ENCODE measurements at places on chromosomes 2 and 18.

DNA sequence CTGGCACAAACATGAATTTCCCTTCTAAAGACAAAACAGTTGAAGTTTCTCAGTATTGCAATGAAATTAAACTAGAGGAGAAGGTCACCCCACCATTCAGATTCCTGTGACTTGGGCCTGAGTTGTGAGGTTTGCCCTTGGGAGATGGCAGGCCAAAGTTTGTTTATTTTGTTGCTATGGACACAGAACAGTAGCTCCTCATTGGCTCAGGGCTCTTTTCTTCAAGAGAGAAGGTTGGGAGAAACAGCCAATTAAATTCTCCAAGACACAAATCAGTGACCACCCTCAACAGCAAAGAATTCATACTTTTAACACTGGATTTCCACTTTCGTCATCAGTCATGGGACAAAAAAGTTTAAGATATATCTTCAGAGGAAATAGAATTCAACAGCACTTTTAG, at the start of gene FLACC1:
TSS of gene FLACC1 (minus strand) at position 125 of the 400 bp plus-strand sequence. CDS start 5,941 bp downstream, outside the sequence.
- no peak for DNase-seq

DNA sequence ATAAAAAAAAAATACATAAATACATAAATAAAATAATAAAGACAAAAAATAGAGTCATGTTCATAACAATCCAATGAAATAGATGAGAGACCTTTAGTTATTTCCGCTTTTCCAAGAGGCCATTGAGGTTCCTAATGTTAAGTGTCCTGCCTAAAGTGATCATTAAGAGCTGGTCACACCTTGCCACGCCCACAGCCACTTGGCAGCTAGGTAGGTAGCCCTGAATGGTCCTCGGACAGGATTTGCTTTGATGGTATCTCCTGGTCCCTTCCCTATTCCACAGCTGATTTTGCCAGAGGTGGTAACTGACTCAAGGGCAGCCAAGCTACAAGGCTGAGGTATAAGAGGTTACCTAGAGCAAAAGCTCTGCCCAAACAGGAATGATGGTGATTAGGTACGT, 24.5 kb upstream of the TANC1 start:
- DNase-seq = no peak

DNA sequence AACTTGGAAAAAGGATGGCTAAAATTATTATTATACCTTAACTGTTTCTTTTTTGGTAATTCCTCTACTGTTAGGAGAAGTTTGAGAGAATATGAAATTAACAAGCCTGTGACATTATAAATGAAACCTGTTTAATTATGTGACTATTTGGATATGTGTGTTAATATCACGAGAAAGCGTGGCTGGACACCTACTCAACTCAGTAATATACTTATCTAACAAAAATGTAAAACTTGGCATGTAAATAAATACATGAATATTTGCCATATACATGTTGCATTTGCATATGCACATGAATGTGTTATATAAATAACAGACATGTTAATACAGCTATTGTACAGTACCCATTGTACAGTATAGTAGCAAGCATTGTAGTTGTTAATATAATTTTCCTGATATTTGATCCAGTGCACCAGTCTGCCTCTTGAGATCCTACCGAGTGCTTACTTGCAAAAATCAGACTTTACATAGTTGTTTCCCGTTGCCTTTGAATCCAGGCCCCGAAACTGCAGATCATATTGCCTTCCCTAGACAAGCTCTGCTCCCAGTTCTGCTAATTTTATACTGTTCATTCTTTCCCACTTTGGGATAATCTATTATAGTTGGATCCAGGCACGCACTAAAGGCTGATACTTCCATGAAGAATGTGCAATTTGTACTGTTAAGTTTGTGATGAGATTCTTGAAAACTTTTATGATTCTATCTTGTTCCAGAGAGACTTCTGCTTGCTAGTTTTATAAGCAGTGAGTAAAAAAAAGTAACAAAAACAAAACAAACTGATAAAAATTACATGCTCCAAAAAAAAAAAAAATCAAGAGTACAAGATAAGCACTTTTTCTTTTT, 395.6 kb downstream of the ARHGAP15 start:
- DNase-seq = no peak

- no peak for DNase-seq
These were observed 94.3 kb downstream of the OLA1 start for GRCh38 chr2:174153757-174154680.

- DNase-seq = no peak
These were observed 1748.4 kb upstream of the CELF4 start for GRCh38 chr18:39313992-39314391.

- no peak for DNase-seq
These were observed 42.0 kb downstream of the EPHA4 start for GRCh38 chr2:221529943-221530652.

GRCh38 chr2:220499225-220499624, 871.8 kb downstream of the SLC4A3 start:
- DNase-seq = no peak

DNA sequence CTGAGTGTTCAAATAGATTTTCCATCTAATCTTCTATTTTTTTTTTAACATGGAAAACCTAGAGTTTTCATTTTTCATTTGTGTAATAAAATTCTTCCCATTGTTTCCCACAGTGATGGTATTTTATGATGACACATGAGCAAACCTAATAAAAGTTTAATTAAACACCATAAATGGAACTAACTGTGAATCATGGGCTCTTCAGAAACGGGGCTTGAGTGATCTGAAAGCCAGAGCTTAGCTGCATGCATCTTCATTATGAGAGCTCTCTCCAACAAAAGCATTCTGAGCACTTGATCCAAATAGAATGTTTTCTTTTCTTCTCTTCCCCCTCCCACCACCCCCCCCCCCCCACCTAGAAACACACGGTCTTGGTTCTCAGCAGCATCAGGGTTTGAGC, 82.1 kb upstream of the REV1 start:
- no peak for DNase-seq

GRCh38 chr2:163595028-163595427, 140.8 kb downstream of the FIGN start:
- DNase-seq = no peak

- peak; percentile 29 for DNase-seq
These were observed 33.6 kb downstream of the DGKD start for GRCh38 chr2:233387667-233388528.

- no peak for DNase-seq
These were observed 584.4 kb downstream of the NR4A2 start for GRCh38 chr2:155748131-155748530.

- DNase-seq = no peak
These were observed 214.5 kb downstream of the SH3RF3 start for GRCh38 chr2:109343460-109343859.

DNA sequence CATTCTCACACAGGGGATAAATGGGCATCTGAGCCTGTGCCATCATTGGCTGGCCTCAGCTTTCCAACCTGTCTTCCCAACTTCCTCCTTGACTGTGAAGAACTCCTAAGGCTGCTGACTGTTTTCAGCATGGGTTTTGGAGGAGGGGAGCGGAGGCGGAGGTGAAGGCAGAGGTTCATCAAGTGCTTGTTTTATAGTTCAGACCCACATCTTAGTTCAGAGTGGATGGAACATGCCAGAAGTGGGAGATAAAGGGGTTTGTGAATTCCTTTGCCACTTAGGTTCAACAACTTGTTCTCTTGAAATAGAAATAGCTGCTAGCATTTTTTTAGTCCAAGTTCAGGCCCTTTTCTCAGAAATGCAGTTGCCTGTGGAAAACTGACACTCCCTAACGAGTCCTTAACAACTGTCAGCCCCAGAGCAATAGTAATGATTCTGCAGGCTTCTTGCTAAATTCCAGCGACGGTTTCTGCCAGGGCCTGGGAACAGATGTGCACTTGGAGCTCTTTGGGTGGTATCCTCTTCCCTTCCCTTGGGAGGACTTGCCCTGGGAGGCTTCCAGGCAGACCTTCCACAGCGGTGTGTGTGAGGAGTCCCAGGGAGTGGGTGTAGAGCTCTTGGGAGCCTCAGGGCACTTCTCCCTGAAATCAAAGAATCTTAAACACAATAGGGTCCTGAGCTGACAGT, 30.1 kb upstream of the ITGA6 start:
- DNase-seq = no peak

DNA sequence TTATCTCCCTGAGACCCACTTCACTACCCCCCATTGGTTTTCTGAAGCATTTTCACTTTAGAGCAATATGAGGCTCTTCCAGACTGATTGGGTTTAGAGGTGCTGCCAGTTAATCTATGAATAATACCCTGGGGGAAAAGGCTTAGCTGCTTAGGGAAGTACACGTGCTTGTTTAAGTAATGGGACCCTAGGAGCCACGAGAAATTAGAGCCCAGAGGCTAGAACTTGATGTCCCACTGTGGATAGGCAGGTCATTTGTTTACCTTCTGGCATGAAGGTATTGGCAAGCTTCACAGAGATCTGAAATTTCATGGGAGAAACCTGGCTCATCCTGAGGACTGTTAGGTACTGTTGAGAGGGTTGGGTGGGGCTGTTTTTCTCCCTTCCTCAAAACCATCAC, 59.7 kb downstream of the CLIP4 start:
- DNase-seq = no peak

DNA sequence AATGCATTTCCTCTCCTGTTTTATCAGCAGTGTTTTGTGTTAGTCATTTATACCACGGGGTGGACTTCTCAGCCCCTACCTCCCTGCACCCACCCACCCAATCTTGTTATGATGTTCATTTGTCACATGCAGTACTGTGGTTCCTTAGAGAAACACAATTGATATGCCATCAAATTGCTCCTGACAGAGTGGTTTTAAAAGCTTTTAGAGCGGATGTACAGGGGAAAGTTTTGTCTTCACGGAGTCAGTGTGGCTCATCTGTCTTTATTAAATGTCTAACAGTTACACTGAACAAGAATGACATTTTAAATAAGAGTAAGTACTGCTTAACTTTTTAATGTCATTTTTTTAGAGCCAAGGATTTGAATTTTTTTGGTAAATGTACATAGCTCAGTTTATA, 156.9 kb downstream of the LRRTM1 start:
- DNase-seq = no peak

DNA sequence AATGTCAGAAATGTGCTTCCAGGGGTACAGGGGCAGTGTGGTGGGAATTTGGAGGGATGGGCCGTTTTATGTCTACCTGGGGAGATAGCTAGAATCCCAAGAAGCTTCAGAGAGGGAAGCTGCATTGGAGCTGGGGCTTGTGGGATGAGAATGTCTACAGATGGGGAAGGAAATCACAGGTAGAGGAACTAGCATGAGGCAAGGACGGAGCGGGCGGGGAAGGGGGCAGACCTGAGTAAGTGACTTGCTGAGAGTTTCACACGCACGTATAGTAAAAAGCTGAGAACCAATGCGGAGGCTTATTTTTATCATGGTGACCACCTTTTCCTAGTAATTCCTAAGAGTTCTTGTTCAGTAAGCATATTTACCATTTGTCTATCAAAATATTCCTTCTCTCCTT, 6.3 kb downstream of the C2orf80 start:
- DNase-seq = no peak

DNA sequence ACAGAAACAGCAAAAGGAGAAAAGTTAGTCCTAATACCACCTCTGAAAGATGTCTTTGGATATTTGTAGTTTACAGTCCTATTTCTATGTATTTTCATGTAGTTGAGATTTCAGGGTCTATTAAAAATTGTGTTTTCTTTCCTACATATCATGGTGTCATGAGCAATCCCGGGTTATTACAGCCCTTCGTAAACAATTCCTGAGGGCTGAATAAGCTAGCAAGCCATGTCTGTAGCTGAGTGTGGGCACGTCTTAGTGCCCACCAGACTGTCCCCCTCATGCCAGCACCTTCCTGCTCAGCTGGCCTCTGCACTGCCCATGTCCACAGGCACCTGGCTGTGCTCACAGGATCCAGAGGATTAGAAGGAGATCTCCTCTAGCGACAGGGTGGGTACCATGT, 60.6 kb downstream of the CTIF start:
- DNase-seq = no peak

GRCh38 chr2:76467326-76467725, 756.6 kb upstream of the GCFC2 start:
- no peak for DNase-seq

- DNase-seq = no peak
These were observed 744.3 kb upstream of the ACVR2A start for GRCh38 chr2:147100406-147101035.

DNA sequence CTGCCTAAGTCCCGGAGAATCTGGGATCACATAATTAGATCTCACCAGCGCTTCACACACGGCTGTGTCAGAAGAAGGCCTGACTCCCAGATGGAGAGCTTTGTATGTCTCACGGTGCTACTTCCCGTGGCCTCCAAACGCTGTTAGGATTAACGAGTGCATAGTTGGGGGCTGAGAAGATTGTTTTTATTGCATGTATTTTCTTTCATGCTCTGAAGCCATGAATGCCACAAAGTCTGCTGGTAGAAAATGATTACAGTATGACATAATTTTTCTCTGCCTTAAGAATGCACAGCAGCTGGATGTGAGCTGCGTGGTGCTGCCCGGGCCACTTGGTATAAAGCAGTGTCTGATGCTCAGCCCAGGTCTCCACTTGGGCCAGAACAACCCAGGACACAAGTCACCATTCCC, 166.5 kb downstream of the SEPTIN10 start:
- no peak for DNase-seq

DNA sequence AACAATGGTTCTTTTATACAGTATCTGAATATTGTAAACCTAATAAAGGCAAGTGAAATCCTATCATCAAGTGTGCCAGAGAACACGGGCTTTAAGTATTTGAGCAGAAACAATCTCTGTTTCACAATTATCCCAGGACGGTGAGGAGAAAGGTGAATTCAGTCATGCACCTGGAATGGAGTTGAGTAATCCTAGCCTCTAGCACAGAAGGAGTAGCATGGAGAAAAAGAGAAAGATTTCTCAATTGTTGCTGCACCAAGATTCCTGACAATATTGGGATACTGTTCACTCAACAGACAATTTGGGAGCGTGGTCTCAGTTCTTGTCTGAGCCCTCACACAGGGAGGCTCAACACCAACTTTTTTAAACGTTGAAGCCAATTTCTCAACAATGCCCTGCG, 510.6 kb downstream of the SOX11 start:
- no peak for DNase-seq

DNA sequence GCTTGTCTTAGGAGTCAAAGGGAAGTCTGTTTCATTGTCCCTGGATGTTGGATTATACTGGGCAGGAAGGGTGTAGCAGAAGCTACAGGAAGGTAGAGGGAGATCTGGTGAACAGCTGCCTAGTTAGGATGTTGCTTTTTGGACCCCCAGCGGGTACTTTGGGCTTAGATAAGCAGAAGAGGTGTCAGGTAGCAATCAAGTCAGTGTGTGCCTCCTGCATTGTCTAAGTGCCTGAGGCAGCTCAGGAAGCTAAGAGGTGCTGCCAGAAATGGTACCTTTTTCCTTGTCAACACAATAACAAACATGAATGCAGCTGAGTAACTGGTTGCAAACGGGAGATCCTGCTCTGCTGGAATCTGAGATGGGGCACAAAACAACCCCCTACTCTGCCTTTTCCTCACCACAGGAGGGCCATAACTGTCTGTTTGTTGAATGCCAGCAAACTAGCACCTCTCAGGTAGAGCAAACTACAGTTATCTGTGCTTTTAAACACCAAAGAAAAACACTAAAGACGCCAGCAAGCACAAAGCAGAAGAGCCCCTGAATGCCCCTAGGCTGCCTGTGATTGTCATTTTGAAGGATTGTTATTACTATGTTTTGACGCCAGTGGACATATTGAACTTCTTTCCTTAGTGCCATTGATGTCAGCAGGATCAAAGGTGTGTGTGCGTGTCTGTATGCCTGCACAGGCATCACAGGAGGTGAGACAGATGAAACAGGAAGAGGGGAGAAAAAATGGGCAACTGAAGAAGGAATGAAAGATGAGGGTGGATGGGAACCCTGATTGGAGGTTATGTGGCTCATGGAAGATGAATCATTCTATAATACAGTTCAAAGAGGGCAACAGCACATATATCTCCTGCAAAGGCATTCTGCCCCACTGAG, 151.4 kb downstream of the ETAA1 start:
- no peak for DNase-seq
